ENCODE measurements at places on chromosomes 3 and 15. TPM values are rescaled to one million over a fixed set of nuclear protein-coding genes. Genes with fewer than 3 reads are reported as not detected.

The PCBP4 gene
- 56.0 TPM for total RNA-seq

The ZNF385D gene
- total RNA-seq = 0.66 TPM

The GOLGA8N gene
- 5.2 TPM for total RNA-seq

The GPR62 gene
- total RNA-seq = under 0.01 TPM

The SEMA6D gene
- total RNA-seq = 6.6 TPM

The NDN gene
- 132 TPM for total RNA-seq

The EPHB1 gene
- total RNA-seq = under 0.01 TPM

The SNRPA1 gene
- 26.3 TPM for total RNA-seq

Data from smooth muscle cell of trachea (primary cell).